ENCODE measurements at places on chromosomes 1 and 21.

- no peak for DNase-seq
These were observed 14.6 kb upstream of the CAMSAP2 start for GRCh38 chr1:200724064-200724463.

- DNase-seq: no peak
These were observed 37.8 kb downstream of the PLEKHO1 start for GRCh38 chr1:150187560-150187931.

DNA sequence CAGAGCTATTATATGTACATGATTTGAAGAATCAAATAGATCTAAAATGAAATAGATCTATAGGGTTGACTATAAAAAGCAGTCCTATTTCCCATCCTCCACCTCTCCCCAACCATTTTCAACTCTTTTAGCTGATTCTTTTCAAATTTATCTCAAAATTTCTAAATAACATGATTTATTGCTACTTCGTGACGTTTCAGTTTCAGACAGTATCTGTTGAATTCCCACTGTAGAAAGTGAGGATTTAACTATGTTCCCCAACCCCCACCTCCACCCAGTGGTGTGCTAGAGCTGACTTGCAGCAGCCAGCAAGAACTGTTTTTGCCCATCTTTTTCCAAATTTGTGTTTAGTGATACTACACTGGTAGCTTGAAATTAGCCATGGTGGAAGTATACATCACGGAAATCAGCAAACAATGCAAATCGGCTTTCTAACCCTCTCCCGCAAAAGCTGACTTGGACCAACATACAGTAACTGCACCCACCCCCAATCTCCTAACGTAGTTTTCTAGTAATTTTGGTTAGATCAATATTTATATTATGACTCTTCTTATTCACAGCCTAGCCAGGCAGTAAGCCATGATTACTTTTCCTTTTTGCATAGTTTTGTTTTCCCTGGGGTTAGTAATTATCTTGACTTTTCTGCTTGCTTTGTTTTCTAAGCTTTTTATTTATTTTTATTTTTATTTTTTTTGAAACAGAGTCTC lies 10.9 kb downstream of the SEMA4A start:
- DNase-seq: no peak

- no peak for DNase-seq
These were observed 46.8 kb downstream of the NTMT2 start for GRCh38 chr1:170192546-170192945.

DNA sequence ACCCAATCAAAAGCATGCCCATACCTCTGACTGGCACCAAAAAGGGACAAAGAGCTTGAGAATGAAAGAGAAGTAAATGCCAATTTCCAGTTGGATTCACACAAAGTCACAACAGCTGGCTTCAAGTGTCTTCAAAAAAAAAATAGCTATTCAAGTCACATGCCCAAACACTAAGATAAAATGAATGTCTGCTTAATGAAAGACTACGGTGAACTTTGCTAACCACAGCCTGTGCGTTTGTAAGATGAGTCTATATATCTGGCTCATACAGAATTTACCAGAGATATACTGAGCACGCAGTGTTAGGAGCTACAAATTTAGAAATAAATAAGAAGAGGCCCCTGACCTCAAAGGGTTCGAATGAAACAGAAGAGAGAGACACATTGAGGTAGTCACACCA lies 73.2 kb downstream of the DAB1 start:
- DNase-seq: no peak
